COLO829 (cell line): ENCODE measurements at places on chromosomes 2 and 18.

DNA sequence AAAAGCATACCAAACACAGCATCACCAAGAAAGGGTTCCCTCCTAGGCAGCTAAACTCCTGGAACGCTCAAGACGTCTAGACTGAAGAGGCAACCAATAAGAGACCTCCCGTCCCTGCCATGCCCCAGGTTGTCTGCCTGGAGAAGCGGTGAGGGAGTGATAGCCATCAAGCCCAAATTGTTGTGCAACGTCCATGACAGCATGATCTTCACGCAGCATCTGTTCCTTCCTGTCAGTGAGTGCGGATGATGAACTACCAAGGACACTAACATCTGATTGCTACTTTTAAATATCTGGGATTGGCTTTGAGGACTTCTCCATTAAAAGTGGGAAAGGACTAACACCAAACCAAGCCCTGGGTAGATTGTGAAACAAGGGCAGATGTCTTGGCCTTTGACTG is 149.7 kb downstream of the TXNL1 start:
- DNase-seq = no peak

GRCh38 chr2:237418300-237418699 is 4.3 kb upstream of the COL6A3 start:
- DNase-seq = no peak

DNA sequence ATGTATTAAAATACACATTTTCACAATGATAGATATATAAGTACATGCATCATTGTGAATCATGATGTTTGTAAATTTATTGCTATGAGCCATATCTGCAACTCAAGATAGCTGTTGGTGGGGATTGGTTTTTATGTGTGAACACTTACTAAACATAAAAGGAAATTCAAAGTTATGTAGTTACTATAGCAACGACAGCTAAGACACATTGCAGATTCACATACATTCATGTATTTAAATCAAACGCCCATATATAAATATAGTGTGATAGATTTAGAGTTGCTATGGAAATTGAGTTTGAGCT is 65.6 kb downstream of the MAPRE2 start:
- DNase-seq = no peak

DNA sequence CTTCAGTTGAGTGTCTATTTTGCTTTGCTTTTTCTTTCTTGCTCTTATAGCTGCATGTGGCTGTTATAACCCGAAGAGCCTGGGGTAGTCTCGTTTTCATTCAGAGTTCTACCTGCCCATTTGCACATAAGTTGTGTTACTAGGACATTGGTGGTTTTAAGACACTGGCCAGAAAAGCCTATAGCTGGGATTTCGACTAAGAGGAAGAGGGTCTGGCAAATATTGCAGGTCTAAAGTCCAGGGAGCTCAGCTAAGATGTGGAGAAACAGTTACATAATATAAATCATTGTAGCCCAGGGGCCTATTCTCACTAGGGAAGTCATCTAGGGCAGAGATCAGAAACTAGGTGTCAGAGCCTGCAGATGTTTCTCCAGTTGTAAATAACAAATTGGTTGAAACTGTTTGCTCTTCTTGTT is 120.8 kb downstream of the BABAM2 start:
- DNase-seq = no peak

DNA sequence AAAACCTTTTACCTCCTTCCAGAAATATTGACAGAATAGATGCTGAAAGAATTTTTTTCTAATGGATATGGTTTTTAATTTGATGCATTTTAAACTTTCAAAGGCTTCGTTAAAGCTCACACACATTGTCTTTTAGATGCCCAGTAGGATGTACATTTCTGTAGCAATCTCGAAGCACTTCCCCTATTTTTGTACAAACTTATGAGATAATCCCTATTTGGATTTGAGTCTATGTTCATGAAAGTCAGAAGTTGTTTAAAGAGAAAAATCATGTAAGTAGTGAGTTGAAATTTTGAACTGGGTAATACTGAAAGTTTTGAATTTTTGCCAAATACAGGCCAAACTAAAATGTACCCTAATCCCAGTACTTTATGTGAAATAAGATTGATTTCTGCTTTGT is 38.1 kb upstream of the MMADHC start:
- no peak for DNase-seq

DNA sequence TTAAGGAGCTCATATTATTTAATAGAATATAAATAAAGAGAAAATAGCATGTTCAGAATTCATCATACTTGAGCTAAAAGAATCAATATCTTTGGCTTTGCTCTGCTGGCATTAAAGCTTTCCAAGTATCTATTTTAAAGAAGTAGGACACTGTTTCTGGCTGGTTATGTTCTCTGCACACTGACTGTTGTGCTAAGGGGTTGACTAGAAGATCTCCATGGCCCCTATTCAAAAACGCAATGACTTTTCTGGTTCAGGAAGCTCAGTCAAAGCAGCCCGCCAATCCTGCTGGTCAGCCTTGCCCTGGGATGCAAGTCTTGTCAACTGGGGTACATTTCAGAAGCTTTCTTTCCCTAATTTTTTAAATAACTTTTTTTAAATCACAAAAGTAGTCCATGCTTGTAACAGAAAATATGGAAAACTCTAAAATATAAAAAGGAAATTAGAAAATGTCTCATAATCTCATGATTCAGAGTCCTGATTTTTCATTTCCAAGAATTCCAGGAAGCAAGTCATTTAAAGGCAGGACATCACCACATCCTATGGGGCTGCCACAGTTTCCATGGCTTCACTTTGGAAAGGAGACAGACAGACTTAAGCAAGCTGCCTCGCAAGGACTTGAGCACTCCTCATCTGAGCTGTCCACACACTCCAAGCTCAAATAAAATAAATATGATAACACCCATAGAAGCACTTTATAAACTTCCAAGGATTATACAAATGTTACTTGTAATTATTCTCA is 195.1 kb downstream of the TXNL1 start:
- DNase-seq = no peak

- no peak for DNase-seq
These were observed 355.2 kb downstream of the CMPK2 start for GRCh38 chr2:6510532-6510931.
